ENCODE measurements at places on chromosomes 2 and 18.

DNA sequence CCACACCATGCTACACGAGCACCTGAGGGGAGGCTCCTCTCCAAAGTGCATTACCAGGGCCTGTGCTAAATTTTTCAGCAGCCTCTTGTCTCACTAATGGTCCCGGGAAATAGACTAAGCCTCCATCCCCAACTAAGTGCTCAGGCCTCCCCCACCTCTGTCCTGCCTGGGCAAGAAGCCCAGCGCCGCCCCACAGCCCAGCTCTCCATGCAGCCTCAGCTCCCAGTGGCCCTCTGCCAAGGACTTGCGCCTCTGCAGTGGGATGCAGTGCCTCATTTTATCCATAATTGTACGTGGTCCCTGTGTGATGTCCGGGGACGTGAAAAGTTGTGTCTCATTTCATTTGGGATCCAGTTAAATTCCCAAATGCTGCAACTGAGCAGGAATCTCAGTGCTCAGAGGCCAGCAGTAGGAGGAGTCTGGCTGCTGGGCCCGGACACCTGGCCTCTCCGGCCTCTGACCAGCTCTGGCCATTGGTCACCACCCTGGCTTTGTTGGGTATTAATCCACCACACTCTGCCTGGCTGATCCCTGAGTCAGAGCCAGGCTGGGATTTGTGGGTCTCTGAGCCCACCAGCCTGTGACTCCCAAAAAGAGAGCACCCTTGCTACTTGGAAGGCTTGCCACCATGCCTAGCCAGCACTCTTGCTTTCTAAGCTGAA is 11.4 kb upstream of the STEAP3 start:
- no peak for DNase-seq

DNA sequence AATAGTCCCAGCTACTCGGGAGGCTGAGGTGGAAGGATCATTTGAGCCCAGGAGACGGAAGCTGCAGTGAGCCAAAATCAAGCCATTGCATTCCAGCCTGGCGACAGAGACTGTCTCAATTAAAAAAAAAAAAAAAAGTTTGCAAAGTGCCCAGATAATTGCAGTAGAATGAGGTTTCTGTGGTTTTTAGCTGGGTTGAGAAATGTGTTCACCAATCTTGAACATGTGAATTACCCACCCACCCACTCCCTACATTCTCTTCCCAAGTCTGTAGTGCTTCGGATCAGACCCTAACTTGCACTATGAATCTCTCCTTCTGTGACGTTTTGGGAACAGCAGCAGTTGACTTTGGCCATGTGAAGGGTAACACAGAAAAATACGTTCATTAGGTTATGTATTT is 247.3 kb downstream of the PTGR3 start:
- DNase-seq = no peak

DNA sequence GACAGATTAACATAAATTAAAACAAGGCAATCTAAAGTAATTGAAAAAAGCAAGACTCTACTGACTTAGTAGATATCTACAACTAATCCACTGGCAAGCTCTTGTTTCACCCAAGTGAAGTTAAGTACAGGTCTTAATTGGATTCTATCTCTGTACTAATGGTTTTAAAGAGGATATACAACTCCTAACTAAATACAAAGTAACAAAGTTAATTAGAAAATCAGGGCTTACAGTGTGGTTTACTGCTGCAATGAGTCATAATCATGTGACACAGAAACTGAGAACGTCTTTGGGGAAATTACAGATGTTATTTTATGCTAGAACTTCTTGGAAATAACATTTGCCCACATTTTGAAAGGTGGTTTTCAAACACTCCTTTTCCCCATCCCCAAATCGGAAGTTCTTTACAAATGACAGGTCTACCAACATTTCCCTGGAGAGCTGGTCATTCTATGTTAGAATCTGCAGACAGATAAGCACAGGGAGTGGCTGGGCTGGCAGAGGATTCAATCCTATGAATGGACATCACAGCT is 245.3 kb downstream of the STK39 start:
- DNase-seq = no peak

DNA sequence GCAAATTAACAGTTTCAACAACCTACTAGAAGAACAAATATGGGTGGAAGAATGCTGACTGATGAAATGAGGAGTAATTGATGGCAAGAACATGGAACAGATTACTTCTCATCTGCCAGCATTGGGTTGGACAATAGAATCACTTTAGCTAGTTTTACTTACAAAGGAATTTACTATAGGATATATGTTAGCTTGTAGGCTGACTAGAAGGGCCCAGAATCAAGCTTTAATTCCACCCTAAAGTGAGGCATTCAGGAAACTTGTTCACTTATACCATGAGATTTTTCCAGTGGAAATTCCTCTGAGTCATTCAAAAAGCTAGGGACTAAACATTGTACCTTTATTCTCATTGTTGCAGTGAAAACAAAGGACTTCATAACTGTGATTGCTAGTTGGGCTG is 5.0 kb upstream of the ZSWIM2 start:
- no peak for DNase-seq

- no peak for DNase-seq
Measured at GRCh38 chr2:168350380-168350779, 103.0 kb upstream of the STK39 start.

GRCh38 chr2:68762665-68763064 is 28.1 kb downstream of the ARHGAP25 start:
- DNase-seq = no peak

DNA sequence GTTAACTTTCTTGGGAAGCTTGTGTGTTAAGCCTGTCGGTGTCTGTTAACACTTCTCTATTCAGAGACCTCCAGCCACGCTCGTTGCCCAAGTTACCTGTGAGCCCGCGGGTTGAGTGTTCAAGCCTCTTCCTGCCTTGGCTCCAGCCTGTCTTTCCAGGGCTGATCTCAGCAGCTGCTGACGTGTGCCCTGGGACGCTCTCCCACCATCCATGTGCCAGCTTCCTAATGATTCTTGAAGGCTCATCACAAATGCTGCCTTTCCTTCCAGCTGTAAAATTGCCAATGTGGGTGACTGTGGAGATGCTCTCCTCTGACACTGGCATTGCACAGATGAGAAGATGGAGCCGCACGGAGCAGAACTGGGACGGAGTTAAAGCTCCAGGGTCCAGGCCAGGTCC is 6.1 kb downstream of the RNF144A start:
- no peak for DNase-seq

DNA sequence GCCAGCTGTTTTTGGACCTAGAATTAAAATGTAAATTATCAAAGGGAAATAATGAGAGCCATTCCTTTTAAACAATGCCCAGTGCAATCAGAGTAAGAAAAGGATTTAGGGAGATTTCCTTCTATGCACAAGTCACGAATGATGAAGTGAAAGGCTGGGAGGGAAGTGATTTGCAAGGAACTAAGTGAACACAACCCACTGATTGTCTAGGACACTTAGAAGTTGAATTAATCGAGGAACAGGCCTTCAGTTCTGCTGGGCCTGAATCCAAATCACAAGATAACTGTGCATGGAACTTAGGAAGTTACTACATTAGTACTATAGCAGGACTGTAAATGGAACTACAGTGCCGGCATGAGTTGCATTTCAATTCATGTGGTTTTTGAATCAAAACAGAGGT is 17.7 kb downstream of the MAP2 start:
- DNase-seq = no peak

GRCh38 chr2:154240921-154241379 is 369.2 kb downstream of the GALNT13 start:
- no peak for DNase-seq

- DNase-seq = no peak
Measured at GRCh38 chr2:190119257-190119656, 56.7 kb upstream of the MSTN start.

DNA sequence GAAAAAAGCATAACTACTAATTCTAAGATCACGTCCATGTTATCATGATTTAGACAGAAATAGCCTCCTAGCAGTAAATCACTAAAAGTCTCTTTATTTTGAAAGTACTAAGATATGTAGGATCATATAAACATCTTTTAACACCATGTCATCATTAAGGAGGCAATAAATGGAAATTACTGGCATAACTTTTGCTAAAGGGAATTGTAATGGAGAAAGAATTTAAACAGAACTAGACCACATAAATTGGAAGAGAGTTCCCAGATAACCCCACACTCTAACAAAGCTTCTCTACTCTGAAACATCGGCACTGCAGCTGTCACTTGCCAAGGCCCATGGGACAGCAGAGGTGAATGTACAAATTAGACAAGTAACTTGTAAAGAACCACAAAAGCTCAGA is 29.5 kb downstream of the STK39 start:
- no peak for DNase-seq

DNA sequence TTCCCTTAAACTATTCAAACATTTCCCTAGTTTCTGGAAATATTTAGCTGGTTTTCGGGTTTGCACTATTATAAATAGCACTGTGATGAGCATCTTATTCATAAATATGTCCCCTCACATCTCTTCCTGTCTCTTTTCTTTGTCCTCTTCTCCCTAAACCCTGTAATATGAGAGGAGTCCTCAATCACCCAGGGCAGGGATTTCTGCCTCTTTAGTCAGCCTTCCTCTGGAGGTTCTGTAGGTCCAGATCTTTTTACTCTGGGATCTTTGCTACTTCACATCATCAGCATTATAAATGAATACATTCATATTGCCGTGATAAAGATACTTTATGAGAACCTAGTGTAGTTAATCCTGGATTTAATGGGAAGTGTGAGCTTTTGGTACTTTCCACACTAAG is 87.9 kb upstream of the TTN start:
- no peak for DNase-seq

GRCh38 chr2:39851651-39852110 is 72.6 kb upstream of the THUMPD2 start:
- no peak for DNase-seq

DNA sequence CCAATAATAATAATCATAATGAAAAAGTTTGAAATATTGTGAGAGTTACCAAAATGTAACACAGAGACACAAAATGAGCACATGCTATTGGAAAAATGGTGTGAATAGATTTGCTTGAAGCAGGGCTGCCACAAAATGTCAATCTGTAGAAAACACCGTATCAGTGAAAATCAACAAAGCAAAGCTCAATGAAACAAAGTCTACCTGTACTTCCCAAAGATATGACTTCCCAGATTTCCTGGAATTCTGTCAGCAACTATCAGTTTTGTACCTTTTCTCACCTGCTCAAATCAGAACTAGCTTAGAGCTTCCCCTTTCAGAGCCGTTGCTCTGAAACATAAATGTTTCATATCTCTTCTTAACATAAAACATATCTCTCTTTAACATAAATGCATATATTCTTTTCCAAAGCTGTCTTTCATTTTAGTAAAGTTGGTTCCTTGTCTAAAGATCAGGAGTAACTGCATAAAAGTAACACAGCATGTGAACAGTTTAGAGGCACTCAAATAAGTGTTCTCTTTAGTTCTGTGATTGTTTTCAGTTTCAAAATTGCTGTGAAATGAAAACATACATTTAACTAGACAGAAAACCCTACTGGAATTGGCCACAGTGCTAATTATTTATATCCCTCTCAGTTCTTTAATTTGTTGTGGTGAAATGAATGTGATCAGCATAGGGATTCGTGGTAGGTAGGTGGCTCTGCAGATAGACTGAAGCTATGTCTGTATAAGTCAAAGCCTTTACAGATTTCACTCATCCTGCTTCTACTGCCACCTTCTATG is 262.5 kb downstream of the KCNJ3 start:
- DNase-seq = no peak

GRCh38 chr18:74242438-74243096 is 49.2 kb downstream of the CYB5A start:
- no peak for DNase-seq

- no peak for DNase-seq
Measured at GRCh38 chr2:42823744-42824453, 31.5 kb upstream of the HAAO start.

DNA sequence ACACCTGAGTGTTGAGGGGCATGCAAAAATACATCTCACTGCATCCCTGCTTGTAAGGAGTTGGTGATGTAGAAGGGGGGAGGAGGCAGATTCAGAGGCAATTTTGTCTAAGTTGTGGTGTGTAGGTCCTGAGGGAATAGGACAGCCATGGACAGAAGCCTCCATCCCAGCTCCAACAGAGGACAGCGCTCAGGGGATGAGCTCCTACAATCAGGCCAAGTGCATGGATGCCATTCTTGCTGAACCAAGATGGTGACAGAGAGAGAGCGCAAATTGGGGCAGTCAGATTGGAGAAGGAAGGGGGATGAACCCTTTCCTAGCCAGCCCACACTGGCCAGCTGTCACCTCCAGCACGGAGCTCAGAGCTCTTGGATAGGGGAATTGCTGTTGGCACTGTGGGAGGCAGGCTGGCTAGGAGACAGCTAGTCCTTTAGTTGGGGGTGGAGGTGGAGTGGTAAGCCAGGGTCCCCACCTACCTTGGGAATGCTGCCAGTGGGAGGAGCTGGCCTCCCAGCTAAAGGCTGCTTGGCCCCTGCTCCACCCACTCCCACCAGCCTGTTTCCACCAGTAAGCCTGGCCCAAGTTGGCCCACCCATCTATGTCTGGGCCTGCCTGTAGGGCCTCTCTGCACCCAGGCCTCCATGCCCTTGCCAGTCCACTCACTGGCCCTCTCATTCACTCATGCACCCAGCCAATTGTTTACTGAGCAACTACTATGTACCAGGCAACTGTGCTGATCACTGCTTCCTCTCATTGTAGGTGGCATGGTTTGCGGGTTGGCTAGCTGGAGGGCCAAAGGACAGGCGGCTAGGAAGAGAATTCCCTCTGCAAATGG is 2.5 kb upstream of the PER2 start:
- DNase-seq = no peak

GRCh38 chr2:229905601-229906000 is 16.2 kb downstream of the TRIP12 start:
- no peak for DNase-seq

DNA sequence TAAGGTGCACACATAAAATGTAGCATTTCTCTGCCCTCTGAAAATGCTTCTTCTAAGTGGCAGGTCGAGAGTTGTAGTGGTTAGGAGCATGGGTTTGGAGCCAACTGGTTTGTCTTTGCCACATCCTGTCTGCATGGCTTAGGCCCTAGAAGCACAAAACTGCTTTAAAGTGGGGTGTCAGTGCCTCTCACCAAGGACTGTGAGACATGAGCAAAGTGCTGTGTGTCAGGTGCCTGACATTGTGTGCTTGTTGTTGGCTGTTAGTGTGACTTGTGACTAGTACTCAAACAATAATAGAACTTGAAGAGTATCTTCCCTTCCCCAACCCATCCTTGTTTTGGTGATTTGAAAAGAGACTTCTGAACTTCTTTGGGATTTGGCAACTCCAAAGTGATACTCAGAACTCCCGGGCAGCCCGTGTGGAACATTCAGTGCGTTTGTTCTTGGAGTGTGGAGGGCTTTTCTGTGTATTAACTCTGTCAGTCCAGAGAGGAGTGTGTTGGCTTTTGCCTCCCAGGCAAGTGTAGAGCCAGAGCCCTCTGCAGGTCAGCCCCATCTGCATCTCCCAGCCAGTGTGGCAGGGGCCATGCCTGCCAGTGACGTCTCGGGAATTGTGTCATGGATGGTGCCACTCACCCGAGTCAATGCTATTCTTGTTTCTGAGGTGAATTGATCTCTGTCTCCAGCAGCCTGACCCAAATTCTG is 5.0 kb downstream of the MGAT5 start:
- no peak for DNase-seq

- DNase-seq = no peak
Measured at GRCh38 chr2:221758076-221758475, 186.0 kb upstream of the EPHA4 start.
